ENCODE measurements at places on chromosomes 6 and 20.

GRCh38 chr6:116010790-116011401, 49.8 kb downstream of the FRK start:
- DNase-seq, result peak; percentile 13

DNA sequence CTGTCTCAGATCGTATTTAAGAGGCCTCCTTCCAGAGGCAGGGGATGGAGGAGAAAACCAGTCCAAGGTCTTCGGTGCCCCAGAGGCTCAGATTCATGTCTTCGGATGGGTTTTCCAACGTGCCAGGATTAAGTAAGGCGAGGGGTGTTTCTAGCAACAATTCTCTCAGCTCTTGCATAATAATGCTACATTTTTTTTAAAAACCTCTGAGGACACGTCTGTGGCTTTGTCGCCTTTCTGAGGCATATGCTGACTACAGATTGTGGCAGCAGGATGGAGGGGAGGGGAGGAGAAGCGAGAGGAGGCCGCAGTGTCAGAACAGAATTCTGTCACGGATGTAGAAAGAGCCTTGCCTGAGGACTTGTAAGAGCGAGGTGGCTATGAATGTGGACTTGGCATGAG, 17.7 kb upstream of the CCDC167 start:
- DNase-seq, result peak; percentile 41

GRCh38 chr6:149628875-149629510, 19.5 kb downstream of the KATNA1 start:
- no peak for DNase-seq

- no peak for DNase-seq
These were observed 78.1 kb downstream of the PRSS35 start for GRCh38 chr6:83590416-83590815.

DNA sequence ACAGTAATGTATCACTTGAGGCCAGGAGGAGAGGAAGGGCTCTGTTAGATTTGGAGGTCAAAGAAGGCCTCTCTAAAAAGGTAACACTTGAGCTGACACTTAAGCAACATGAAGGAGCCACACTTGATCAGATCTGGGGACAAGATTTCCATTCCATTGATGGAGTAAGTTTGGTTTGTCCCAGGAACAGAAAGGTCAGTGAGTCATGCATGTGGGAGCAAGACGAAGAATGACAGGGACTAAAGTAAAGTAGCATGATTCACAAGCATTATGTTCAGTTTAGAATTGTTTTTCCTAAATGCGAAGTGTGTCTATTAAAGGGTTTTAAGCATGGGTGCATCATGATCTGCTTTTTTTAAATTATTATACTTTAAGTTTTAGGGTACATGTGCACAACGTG, 47.4 kb downstream of the COL21A1 start:
- no peak for DNase-seq

Data from GDM1 (cell line).